Effector CD8-positive, alpha-beta T cell (primary cell): ENCODE measurements at places on chromosomes 5 and 9.

DNA sequence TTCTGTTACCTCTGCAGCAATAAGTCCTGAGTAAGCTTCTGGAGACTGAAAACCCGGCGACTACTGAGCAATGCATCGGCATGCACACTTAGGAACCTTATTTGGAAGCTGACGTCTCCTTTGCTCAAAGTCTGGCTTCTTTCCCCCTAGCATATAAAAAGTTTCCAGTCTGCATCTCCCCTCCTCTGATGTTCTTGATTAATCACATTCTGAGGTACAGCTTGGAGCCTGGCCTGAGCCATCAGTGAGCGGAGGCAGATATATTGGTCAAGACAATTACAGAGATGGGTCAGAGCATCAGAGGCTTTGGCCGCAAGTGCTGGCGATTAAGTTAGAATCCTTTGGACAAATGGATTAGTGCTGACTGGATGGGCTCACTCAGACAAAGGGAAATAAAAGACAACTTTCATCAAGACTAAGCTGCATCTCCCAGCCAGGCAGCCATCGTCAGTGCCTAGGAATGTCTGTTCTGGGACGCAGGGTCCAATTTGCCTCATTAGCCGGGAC, 140.7 kb downstream of the MTX3 start:
- no peak for DNase-seq

DNA sequence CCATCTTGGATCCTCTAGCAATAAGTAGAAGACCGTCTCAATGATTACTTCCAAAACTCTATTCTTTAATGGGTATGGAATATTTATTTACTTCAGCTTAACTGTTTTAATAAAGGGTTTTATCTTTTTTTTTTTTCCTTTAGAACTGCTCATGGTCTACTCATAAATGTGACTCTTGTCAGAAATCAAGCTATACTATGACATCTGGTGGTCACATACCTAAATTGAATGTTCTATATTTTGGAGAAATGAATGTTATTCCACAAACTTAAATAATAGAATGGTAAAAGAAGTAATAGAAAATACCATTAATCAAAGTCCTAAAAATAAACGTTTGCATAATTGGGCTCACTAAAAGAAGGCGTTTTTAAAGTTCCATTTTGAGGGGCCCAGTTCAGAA, 131.2 kb upstream of the PLCXD3 start:
- DNase-seq = no peak

DNA sequence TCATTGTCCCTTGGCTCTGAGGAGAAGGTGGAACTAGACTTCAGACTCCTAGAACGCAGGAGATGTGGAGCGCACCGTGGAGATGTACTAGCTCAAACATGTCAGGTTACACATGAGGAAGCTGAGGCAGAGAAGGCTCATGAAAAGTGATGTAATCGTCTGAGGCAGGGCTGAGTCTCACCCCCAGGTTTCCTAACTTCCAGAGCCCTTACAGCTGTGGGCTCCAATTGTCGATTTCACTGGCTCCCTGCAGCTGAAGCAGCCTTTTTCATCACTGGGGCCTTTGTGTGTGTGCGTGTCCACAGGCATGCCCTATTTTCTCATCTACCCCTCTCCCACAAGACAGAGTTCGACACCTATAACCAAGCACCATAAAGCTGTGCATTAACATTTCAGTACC, 370.6 kb downstream of the NTRK2 start:
- DNase-seq = no peak

DNA sequence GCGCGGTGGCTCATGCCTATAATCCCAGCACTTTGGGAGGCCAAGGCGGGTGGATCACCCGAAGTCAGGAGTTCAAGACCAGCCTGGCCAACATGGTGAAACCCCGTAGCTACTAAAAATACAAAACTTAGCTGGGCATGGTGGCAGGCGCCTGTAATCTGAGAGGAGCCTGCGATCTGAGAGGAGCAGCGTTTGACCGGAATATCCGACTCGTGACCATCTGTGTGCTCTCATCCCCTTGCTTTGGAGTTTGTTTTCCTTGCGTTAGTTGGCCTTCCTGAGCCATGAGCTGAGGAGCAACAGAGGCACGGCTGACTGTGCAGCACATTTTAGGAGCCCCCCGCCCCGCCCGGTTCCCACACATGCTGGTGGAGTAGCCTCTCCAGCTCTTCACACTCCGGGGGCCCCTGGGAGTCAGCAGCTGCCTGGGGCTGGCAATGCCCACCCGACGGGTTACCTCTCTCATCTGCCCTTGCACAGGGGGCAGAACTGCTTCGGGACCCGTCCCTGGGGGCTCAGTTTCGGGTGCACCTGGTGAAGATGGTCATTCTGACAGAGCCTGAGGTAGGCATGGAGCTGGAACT, 3.0 kb downstream of the ADAMTS13 start:
- no peak for DNase-seq

DNA sequence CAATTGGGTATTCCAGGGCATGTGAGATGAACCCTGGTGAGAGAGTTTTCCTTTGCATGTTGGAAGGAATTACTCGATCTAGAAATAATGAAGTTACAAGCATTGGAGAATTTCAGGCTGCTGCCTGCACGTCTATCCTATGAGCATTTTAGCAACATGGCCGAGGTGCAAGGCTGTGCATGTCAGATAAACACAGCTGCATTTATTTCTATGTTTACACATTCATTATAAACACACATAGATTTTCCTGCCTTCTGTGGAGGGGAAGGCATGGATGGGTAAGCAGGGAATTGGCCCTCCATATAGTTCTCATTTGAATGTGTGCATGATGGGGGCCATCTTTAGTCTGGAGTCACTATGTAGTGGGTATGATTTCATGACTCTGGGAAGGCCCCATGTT, 42.3 kb downstream of the AOPEP start:
- DNase-seq = no peak

- DNase-seq = no peak
Observed at GRCh38 chr9:136679431-136679941, 7.8 kb downstream of the AGPAT2 start.

DNA sequence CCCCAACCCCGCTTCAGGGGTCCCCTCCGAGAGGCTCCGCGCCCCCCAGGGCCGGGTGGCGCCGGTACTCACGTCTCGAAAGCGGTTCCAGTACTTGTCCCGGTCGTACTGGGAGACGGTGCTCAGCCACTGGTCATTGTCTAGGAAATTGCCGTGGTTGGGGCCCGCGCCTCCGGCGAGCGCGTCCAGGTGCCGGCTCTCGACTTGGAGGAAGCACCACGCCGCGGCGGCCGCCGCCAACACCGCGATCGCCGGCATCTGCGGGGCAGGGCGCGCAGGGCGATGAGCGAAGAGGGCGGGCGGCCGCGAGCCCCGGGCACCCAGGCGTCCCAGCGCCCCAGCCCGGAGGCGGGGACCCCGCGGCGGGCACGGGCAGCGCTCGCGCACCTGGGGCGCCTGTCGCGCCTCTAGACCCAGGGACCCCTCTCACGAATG, 808 bp downstream of the SPOCK1 start:
- DNase-seq = no peak

DNA sequence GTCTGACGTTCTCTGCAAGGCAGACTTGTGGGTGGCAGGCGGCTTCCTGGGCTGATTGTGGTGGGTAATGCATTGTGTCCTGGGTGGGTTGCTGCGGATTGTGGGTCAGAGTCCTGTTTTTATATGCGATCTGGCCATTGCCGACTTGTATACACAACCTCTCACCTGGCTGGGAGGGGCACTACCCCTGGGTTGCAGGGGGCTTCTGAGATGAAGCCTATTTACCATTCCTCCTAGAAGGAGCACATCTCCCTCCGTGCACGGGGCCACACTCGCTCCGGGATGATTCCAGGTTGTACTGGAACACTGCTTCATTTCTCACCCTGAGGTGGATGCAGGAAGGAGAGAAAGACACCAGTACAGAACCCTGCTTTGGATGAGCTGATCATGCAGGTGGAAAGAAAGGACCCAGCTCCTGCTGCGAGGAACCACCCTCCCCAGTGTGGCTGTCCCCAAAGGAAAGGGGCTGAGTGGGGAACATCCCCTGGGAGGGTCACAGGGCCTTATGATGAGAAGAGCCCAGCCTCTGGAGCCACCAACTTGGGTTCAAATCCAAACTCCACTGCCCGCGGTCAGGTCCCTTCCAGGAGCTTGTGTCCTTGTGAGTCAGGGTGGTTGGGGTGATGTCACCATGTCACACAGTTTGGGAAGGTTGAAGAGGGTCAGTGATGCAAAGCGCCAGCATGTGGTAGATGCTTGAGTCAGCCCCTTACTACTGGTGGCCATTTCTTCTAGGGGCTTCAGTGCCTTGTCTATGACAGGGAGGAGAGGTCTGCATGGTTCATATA, 151.8 kb upstream of the COL5A1 start:
- DNase-seq = no peak

- DNase-seq = no peak
Observed at GRCh38 chr5:148393390-148393741, 9.6 kb downstream of the FBXO38 start.

DNA sequence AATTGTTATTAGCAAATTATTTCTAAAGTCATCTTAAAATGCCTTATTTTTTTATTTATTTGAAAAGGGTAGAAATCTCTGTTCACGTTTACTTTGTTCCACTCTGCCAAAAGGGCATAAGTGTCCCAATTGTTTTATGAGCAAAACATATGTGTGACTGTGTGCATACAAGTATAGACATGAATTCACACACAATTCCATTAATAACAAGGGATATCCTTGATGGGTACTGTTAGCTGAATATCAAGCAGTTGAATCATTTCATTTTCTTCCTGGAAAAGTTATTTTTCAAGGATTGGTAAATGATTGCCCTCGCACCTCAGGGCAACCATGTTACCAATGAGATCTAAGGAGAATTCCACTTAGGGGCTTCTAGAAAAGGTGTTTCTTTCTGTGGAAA, 92.1 kb upstream of the TAF11L2 start:
- no peak for DNase-seq

DNA sequence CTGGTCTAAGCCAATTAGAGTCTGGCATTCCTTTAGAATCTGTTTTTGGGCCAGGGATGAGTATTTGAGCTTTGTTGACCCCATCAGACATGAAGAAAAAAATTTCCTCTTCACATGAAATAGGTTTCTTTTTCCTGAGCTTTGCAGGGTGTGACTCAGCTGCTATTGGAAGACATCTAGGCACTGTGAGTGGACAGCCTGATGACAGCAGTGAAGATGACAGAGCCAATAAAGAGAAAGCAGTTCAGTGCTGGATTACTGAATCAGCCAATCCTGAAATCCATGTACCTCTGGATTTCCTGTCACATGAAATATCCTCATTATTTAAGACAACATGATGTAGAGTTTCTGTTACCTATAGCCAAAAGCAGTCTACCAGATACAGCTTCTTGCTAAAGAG, 51.3 kb upstream of the GRIA1 start:
- DNase-seq = no peak

DNA sequence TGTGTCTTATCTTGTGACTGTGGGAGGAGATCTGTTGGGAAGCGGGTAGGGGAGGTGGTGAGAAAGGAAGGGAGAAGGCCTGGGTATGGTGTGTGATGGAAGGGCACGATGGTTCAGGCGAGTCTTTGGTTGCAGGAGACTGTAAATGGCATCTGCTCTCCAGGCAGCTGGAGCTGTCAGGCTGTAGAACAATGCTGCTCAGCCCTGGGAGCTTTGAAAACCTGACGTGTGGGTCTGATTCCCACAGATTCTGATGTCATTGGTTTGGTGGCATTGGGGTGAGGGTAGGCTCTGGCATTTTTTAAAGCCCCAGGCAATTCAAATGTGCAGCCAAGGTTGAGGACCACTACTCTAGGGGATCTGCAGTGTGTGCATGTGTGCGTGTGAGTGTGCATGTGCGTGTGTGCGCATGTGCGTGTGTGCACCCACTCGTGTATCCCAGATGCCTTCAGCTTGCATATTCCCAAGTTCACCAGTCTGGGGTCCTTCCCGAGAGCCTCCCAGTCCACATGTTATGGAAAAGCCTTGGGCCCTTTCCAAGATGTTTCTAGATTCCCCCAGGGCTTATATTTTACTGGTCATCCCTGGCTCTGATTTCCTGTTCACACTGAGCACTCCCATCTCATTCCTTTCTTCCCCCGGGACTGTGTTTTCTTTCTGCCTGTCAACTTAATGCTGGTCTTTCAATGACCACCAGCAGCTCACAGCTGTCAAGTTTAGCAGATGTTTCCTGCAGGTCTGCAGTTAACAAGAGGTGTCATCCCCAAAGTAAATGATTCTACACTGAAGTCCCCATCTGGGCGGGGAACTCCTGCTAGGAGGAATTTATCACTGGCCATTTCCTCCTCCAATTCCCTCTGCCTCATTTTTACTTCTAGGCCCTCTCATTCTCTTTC, 34.0 kb downstream of the BOD1 start:
- DNase-seq = no peak

DNA sequence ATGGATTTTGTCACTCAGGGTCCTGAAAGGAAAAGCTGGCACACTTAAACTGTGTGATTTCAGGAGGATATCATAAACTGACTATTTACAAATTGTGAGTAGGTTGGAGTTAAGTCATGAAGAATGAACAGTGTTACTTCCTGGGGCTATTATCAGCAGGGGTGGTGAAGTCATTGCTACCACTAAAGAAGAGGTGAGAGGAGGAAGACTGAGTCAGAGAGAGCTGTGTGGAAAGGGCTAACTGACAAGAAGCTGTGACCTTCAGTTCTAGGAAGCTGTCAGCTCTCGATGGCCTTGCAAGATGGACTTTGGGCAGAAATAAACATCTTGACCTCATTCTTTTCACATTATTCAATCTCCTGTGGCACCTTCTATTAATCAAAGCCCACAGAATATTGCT, 72.3 kb upstream of the STARD4 start:
- DNase-seq = no peak

- DNase-seq = no peak
Observed at GRCh38 chr9:3507395-3508077, 18.3 kb downstream of the RFX3 start.

DNA sequence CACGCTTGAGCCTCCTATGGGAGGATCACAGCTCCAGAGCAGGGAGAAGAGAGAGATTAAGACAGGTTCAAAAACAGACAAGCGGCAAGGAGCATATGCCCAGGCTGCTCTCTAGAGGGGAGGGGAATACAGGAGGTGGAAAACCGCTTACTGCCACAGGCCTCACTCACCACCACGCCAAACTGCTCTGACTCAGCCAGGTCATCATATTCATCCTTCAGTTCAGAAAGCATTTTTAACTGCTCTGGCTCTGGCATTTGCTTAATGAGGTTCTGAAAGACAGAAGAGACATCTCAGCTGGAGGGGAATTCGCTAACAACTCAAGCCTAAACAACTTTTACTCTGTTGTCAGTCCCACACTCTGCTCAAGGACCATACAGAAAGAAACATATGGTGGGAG, 40.1 kb downstream of the PCDHGC5 start:
- no peak for DNase-seq

GRCh38 chr9:82037126-82037525, 48.6 kb downstream of the SPATA31D1 start:
- no peak for DNase-seq

GRCh38 chr9:123679330-123679987, 250.5 kb downstream of the DENND1A start:
- DNase-seq = no peak
